ENCODE measurements at places on chromosomes 6 and 20.

DNA sequence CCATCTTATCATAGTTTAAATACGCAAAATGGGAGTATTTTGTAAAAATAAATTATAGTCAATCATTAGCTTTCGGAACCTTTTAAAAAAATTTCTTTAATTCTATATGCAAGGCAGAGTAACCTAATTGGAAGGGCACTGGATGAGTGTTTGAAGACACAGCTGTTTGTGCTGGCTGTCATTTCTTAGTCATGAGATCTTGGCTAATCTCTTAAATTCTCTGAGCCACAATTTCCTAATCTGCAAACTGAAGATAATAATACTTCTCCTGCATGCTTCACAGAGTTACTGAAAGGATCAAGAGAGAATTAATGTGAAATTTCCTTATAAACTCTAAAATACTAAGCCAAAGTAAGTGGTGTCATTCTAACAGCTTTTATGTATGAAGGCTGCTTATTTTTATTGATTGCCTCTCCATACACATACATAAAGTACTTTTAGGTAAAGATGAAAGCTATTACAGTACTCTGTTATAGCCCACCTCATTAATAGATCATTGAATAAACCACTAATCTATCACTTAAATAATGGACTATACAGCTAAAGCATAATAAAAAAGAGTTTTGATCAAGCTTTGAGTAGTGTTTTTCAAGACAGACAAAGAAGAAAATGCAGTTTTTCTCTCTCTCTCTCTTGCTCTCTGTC lies 383.7 kb upstream of the IRAK1BP1 start:
- DNase-seq: no peak

DNA sequence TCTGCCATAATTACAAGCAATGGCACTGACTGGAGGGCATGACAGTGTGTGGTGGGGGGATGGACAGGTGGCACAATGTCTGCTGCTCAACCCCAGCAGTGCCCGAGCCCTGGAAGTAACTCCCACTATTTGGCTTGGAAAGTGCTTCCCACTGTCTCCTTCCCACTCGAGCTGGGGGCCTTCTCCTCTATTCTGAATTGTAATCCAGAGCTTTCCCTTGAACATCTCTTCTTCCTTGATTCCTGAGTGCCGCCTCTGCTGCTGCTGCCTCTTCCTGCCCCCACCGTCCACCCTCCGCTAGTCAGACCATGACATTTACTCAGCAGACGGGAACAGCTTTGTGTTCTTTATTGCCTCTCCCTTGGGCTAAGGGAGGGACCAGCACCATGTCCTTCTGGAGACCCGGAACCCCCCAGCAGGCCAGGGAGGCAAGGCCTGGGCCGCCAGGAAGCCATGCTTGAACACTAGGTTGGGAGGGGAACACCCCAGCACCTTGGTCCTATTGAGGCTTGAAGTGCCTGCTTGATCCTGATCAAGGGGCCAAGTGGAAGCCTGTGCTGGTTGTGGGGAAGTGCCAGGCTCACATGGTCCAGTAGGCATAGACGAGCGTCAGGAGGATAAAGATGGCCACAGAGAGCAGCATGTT lies 17.0 kb downstream of the CCDC167 start:
- no peak for DNase-seq

DNA sequence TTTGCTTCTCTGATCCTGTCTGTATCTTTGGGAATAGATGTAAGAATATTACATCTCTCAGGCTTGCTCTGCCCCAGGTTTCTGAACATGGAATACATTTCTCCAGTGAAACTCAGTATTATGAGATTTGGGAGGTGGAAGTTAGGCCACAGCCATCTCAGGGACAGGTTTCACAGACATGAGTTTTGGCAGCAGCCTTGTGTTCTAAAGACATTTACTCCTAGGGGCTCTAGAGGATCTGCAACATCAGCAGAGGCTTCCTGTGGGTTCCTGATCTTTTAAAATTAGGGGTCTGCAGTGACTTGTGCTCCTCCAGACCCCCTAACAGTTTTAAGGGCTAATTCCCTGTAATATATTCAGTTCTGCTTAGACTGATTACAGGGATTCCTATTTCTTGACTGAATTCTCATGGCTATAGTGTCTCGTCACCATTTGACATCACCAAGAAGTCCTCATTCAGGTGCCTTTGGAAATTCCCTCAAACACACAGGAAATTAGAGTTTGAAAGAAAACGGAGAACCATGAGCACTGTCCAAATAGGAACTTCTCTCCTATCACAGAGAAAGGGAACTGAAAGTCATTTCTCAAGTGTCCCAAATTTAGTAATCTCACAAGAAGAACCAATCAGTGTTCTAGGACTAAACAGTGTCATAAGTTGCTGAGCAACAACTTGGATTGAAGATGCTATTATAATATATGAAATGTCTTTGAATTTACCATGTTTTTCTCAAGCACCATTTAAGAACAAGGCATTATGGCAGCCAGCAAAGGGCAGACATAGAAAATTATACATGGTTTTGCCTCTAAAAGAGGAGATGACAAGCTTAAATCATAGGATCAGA lies 2.5 kb upstream of the HLA-DRA start:
- no peak for DNase-seq

DNA sequence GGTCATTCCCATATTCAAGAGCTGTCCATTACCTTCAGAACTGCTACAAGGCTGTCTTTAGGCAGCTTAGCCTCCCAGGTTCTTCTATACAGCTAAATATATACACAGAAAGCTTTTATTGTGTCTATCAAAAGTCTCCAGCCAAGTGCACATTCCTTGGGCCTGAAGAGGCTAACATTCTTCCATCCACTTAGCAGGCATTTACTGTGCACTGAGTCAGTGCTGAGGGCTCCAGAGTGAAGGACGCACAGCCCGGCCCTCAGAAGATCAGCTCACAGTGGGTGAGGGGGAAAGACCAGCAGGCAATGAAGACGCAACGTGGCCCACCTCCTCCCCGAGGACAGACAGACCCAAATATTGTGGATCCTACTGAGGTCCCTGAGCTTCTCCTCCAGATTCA lies 569.9 kb downstream of the CDH26 start:
- DNase-seq: no peak

DNA sequence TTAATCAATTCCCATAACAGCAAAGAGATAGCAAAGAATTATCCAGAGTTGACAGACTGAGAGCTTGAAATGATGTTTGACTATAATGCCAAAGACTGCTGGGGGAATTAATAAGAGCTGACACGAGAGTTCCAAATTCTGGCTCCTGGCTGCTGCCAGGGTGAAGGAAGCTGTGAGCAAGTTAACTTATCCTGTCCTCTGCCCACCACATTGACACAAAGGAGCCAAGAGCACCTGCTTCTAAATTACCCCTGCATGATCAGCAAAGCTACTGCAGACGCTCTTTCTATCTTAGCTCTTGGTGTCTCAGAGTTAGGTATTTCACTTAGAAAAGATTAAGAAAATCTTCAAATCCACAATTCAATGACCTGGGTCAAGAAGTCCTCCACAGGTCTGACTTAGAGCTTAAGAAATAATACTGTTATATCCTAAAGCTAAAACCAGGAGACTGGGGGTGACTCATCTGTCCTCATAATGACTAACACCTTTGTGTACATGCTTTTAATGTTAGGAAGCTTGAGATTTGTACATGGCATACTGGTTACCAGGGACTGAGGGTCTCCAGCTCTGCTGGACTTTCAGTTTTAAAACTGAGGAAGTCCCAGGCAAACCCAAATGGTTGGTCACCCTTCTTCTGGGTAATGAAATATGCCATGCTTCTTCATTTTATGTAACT lies 13.2 kb upstream of the FRK start:
- DNase-seq: no peak

DNA sequence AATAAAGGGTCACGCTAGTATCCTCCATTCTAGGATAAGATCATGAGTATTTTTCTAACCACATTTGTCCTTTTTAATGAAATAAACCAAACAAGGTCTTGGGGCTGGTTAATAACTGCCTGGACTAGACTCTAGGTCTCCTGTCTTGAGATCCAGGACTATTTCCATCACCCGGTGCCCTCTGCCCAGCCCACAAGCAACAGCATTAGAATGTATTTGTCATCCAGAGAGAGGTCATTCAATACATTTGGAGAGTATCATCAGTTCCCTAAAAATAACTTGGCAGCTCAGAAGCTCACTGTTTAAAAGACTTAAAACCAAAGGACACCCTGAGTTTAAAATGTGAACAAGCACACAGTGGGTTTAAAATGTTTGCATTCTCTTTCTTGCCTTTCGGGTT lies 4.4 kb upstream of the RBM24 start:
- DNase-seq: no peak

DNA sequence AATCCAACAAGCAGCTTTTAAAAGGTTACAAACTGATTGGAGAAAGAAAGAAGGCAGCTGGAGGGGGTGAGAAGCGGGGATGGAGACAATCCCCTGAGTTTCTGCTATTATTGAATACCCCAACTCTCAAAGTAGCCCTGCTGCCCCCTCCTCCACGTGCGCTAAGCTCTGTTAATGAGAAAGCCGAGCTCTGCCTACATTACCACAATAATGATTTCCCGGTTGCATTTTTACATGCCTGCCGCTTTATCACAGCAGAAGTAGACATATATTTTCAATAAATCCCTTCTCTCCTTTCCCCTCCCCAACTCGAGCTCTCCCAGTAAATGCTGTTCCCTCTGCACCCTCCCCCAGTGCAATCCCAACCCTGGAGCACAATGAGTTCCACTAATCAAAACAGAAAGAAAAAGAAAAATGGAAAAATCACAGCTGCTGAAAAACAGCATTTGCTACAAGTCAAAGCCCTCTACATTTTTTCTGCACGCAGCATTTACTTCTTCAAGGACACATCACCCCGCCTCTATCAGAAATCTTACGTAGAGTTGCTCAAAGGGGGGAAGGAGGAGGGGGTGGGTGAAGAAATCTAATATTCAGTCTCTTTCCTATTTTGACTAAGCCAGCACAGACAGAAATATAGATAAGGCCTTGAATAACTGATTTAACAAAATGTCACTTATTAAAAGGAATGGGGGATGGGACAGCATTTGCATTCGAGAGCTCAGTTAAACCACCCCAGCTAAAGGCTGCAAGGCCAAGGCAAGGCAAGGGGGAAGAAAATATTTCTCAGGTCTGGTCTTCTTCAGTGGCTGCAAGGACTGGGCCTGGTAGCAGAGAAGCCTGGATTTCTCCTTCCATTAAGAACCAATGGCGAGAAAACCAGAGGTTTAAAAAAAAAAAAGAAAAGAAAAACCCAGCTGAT lies 10.7 kb downstream of the TRERF1 start:
- DNase-seq: no peak

- no peak for DNase-seq
Observed at GRCh38 chr20:14142171-14142570, 146.9 kb downstream of the MACROD2 start.

DNA sequence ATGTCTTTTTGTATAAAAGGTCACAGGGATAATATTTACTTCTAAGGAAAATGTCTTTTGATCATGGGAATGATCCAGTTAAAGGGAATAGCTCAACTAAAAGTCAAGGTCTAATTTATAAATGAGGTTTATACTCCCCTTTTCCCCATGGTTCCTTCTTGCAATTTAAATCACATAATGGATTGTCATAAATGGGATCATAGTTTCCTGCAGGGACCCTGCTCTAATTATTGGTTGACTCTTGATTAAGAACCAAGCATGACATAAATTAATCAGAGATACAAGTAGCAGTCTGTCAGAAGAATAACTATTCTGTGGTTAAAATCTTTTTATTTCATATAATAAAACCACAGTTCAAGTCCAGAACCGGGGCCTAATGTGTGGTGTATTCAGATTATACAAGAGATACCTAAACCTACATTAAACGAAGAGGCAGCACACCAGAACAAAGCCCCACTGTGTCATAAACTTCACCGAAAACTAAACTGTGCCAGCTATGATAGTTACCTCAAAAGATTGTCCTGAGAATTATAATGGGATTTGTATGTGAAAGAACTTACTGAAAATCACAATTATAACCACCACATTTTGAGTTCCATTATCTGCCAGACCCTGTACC lies 43.0 kb upstream of the CD83 start:
- DNase-seq: no peak

GRCh38 chr6:129597023-129597713 lies 112.8 kb downstream of the ARHGAP18 start:
- no peak for DNase-seq

GRCh38 chr20:19264191-19264590 lies 51.7 kb downstream of the SLC24A3 start:
- no peak for DNase-seq

- DNase-seq: no peak
Observed at GRCh38 chr6:81826784-81827183, 74.3 kb upstream of the TENT5A start.

DNA sequence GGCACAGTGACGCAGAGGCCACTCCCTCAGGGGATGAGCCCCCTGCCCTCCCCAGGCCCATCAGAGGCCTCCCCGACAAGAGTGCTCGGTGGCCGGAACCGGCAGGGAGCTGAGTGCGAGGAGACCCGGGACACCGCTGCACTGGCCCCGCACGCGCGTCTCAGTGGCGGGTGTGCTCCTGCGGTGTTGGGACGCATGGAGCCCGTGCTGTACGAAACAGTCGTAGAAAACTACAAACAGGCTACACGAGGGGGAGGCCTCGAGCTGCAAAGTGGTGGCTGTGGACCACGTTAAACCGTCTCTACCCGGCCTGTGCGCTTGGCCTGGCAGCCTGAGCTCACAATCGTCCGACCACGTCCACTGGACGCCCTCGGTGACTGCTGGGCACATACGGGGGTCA lies 40.2 kb upstream of the FNDC1 start:
- DNase-seq: no peak

- DNase-seq: no peak
Observed at GRCh38 chr6:17714879-17715851, 8.4 kb upstream of the NUP153 start.

DNA sequence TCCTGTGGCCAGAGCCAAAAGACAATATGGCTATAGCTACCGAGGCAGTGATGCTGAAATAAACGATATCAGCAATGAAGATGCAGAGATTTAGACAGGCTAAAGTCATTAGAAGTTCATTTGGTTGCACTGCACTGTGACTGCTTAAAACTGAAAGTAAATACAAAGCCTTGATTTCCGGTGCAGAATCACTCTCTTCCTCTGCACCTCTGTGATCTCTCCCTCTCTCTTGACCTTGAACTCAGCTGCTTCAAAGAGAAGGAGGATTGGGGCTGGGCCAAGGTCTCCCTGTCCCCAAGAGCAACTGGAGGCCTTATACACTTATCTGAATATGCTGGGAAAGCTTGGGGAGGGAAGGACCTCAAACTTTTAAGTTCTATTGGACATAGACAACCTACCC lies 34.6 kb upstream of the SPACA1 start:
- DNase-seq: no peak

GRCh38 chr6:143700684-143701348 lies 23.1 kb downstream of the PHACTR2 start:
- no peak for DNase-seq

- no peak for DNase-seq
Observed at GRCh38 chr6:137161949-137162348, 11.5 kb downstream of the IL22RA2 start.

GRCh38 chr20:35171753-35172433 lies at the start of gene PROCR:
TSS of gene PROCR (plus strand) at chr20:35172072. CDS start at chr20:35172155, 83 bp downstream.
- DNase-seq: no peak

DNA sequence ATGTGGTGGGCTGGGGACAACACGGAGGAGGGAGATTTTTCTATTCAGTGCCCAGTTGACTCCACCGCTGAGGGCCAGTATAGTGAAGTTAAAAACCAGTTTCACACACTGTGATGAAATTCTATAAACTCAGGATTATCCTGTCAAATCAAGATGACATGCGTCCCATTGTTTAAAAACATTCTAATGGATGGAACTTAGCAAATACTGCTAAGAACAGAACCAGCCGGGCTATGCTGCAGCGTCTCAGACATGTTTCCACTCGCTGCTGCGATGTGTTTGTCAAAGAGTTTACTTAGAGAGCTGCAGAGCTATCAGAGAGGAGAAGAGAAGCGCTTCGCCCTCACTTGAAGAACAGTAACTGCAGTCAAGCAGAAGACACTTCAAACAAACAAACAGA lies 212.6 kb upstream of the FOXQ1 start:
- no peak for DNase-seq

GRCh38 chr20:35947489-35947888 lies 6.8 kb downstream of the SCAND1 start:
- no peak for DNase-seq
